ENCODE measurements at places on chromosomes 13 and 19.
A peak's percentile ranks its signal among the peaks of the same experiment; 100 is the strongest.

GRCh38 chr13:40336228-40337221 is 329.9 kb downstream of the FOXO1 start:
- no peak for DNase-seq

DNA sequence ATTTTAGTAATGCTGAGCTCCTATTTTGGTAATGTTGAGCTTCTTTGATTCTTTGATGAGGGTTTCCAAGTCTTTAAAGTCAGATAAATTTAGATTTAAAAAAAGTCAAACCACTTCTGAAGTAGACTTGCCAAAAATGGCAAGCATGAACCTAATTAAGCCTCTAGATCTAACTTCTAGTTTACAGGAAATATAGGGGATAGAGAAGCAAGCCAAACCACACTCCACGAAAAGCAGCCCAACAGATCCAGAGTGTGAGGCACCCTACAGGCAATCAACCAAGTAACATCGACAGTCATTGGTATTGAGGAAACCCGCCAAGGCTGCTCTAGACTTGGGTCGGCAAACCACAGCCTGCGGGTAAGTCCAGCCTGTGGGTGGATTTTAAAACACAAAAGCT is 3.7 kb downstream of the GGACT start:
- DNase-seq, result no peak

DNA sequence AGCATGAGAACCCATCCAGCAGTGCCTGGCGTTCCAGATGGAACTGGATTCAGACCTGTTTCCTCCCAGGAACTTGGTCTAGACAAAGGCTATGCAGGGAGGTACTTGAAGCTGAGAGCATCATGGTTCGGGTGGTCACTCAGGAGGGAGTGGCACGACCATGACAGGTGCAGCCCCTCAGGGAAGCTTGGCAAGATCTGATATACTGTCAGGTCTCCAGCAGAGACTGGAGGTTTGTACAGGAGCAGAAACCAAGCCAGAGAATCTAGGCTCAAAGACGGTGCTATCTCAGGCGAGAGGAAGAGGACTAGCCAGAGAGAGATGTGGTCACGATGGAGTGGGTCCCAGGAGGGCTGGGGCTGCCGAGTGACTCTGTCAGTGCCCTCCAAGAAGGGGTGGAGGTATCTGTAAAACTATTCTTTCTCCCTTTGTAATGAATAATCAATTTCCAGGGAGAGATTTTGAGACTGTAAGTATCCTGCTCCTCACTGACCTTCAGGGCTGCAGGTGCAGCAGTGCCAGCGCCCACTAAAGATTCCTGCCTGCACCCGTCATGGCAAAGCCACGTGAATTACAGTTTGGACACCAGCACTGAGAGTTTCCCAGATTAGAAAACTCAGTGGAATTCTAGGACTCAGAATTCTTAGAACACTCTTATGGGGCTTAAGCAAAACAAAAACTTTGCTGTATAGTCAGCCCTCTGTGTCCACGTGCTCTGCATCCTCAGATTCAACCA is 10.2 kb upstream of the DCUN1D2 start:
- no peak for DNase-seq

- DNase-seq, result no peak
Observed at GRCh38 chr13:59861676-59862075, 302.1 kb downstream of the DIAPH3 start.

DNA sequence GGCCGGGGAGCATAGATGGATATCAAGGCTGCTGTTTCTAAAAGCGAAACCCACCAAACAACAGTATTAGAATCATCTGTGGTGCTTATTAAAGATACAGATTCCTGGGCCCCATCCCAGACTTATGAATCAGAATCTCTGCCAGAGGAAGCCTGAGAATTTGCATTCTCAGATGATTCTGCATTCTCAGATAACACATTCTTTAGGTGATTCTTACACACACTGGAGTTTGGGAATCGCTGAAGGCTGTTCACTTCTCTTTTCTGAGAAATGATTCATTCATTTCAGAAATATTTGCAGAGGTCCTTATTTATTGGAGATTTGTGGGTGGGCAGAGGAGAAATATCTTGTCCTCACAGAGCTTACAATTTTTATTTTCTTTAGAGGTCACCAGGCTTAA is 24.4 kb downstream of the ALOX5AP start:
- no peak for DNase-seq

- DNase-seq, result peak; percentile 77
Observed at GRCh38 chr19:1274852-1275259, 474 bp upstream of the FAM174C start.

GRCh38 chr13:31198519-31198918 is 1.3 kb upstream of the B3GLCT start:
- no peak for DNase-seq

- DNase-seq, result no peak
Observed at GRCh38 chr19:44796701-44797115, 12.2 kb upstream of the BCAM start.

GRCh38 chr19:17766543-17767131 is 15.4 kb downstream of the FCHO1 start:
- peak; percentile 94 for DNase-seq

DNA sequence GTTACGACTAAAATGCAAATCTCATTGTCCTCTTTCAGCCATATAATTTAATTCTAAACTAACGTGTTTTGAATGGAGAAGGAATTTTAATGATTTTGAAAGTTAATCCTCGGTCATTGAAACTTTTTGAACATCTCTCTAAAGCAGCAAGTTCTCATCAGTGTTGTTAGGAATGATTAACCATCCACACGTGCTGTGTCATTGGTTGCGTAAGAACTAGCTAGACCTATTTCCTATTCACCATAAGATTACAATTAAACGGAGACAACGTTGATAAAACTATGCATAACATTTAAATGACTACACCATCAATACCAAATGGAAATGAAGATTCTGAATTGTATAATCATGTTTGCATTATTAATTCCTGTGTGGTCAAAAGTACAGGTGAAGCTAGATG is 155.6 kb upstream of the IRS2 start:
- DNase-seq, result no peak

- no peak for DNase-seq
Observed at GRCh38 chr13:105220881-105221280, 1314.6 kb downstream of the EFNB2 start.

- no peak for DNase-seq
Observed at GRCh38 chr13:81872581-81872980, 1531.7 kb upstream of the SPRY2 start.

DNA sequence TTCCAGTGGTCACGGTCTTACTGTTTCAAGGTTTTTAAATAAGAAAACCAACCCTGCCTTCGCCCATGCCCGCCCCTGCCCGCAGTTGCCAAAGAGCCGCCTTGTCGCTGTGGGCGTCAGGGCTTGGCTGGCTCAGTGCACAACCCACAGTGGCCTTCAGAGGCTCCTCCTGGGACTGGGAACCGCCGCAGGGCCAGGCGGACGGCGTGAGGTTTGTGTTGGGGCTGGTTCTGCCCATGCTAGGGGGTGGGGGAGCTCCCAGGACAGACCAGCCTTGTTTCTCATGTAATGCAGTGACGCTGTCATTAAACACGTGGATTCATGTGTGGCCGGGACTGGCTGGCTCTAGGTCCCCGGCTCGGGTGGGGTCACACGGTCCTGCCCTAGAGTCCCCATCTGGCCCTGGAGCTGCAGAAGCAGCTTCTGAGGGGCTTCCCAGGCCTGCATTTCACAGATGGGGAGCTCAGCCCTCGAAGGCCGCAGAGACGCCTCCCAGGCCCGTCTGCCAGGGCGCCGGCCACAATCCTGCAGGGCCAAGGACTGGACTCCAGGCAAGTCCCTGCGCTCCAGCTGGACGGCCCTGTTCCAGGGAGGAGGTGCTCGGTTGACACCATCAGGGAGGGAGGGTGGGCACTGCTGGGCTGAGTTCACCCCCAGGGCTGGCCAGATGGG is 2.4 kb upstream of the TEKTIP1 start:
- DNase-seq, result no peak

DNA sequence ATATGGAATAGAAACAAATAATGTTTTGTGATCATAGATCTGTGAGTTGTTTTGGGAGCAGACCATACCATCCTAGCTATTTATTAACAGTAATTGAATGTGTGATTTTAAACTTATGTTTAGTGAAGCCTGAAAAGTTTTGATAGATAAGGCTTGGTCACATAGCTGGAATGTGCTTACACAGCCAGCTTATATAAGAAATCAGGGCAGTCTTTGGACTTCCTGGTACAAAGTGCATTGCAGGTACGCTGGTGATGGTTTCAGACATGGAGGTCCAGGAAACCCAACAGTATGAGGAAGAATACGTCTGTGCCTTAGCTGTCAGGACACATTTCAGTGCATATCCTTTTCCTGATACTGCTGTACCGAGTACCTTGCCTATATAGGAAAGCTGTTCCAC is 2316.2 kb upstream of the PCDH20 start:
- no peak for DNase-seq

DNA sequence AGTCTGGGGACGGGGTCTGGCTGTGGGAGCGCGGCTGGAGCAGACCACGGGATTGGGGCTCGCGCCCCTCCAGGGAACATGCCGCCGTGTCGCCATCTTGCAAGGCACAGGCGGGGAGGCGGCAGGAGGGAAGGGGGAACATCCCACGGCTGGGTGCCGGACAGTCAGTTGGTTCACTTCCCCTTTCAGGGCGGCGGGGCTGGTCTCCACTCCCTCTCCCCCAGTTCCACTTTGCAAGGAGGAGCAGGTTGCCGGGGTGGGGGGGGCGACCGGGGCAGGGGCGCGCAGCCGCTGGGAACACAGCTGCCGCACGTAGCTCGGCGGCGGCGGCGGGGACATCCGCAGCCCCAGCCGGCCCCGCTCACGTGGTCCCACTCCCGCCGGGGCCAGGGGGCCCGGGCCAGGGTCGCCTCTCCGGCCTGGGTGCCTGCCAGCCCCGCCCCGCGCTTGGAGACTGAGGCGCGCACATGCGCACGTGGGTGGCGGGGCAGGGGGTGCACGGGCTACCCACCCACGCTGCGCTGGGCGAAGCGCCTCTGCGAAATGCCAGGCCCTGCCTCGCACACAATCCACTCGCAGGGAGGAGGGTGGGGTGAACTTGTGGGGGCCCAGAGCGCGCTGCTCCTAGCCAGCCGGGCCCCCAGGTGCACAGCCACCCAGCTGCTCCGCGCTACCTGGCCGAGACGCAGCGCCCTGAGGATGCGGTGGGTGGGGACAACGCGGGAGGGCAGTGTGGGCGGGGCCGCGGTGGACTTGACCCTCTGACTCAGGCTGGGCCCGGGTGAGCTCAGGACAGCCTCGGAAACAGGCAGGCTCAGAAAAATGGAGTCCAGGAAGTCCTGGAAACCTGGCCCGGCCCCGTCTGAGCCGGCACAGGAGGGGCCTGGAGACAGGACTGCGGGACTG is 6.4 kb downstream of the KLF16 start:
- DNase-seq, result peak; percentile 76

DNA sequence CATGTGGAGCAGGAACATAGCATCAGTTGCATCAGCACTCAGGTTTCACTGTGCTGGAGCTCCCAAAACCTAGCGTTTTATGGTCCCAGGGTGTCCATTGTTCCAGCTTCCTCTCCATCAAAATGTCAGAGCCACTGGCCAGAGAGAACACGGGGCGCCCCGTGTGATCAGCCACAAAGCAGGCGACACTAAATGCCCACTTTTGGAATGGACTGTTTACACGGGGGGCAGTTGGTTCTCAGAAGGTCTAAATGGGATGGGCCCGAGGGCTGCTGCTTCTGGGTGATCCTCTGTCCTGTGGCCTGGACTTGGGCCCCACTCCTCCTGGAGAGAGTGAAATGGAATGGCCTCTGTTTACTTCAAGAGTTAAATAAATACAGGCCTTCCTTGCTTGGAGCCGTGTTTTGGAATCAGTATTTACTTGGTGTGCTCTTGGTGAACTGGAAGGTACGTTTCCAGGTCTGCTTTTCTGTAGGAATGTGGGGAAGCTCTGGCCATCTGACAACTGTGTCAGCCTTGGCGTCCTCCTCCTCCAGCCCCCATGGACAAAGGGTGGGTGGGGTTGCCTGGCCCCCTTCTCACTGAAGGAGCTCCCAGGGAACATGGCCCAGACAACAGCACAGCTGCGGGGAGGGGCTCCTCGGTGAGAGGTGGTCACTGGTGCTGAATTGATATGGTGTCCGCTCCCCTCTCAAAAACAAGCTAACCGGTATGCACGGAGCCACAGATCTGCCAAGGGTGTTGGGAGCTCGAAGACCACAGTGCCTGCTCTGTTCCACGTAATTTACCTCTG is 16.1 kb upstream of the MCF2L start:
- DNase-seq, result no peak

GRCh38 chr13:65679240-65679639 is 1550.9 kb downstream of the PCDH9 start:
- no peak for DNase-seq

- no peak for DNase-seq
Observed at GRCh38 chr13:108877300-108877699, 247.9 kb downstream of the MYO16 start.

- no peak for DNase-seq
Observed at GRCh38 chr19:29271341-29271740, 58.4 kb upstream of the UQCRFS1 start.

- no peak for DNase-seq
Observed at GRCh38 chr19:898663-899062, 5.4 kb downstream of the RNU6-9 start.

GRCh38 chr19:33435706-33436359 is 62.3 kb downstream of the CEBPG start:
- DNase-seq, result no peak

- DNase-seq, result peak; percentile 67
Observed at GRCh38 chr19:3028305-3029064, 595 bp downstream of the TLE2 start.

DNA sequence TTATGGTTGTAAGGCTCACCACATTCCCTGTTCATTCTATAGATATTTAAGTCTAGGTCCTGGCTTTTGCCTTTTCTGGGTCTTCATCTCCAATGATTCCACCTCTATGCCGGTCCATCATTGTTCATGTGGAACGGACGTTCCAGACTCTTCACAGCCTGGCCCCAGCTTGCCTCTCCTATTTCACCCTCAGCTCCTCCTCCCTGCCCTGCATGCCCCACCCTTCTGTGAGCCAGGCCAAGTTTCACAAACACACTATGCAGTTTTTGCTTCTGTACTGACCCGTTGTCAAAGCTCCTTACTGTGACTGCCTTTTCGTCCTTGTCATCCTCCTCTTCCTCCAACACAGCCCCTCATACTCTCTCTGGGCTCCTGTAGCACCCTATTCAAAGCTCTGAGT is 31.3 kb downstream of the TEX26 start:
- no peak for DNase-seq

DNA sequence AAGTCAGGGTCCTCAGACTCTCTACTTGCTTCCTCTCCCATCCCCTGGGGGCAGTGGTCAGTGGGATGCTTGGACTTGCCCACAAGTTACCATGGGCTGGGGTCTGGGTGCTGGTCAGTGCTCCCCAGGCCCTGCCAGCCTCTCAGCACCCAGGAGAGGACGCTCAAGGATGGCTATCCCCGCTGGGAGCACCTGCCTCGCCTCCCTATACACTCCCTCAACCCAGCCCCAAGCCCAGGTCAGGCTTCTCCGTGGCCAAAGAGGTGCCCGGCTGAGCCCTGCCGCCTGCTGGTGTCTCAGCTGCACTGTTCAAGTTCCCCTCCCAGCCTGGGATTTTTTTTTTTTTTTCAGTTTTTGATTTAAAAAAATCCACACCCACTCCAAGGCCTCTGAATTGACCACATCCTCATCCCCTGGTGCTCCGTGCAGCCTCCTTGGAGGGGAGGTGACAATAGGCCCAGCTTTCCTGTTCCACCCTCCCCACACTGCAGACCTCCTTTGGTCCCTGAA is 10.8 kb downstream of the F2RL3 start:
- peak; percentile 72 for DNase-seq

GRCh38 chr19:45069056-45069455 is 7.2 kb downstream of the ZNF296 start:
- DNase-seq, result no peak

- DNase-seq, result peak; percentile 53
Observed at GRCh38 chr19:35592226-35592625, 6.3 kb downstream of the PMIS2 start.
